Activated naive CD8-positive, alpha-beta T cell treated with anti-CD3 and anti-CD28 coated beads, Interleukin-2, amount 10 ng/mL, durations not matched to agents 7 days and 5 days (primary cell): ENCODE measurements at places on chromosomes 2 and 18. TPM values are rescaled to one million over a fixed set of nuclear protein-coding genes. Genes with fewer than 3 reads are reported as not detected.

Gene CPLX4
- not detected for total RNA-seq

Gene KCNK3
- total RNA-seq, result not detected

Gene CCDC88A
- 20.3 TPM for total RNA-seq

Gene ANKRD53
- 0.28 TPM for total RNA-seq

Gene B4GALT6
- 0.58 TPM for total RNA-seq
